ENCODE measurements at places on chromosomes 4 and X.

DNA sequence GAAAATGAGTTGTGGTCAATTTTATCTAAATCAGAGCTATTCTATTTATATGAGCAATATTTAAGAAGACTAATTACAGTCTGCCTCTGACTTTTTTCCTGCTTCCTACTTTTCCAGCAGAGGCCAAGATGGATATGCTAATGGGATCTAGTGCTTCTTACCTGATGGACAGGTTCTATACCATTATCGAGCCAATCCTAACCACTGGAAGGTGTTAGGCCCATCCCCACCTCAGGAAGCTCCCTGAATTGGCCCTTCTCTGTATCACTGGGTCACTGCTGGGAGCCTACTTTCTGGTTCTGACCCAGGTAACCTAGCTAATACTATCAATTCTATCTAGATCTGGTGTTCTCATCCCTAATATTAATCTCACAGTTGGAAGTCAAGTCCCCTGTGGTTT lies 577 bp upstream of the YIPF7 start:
- DNase-seq, result no peak

DNA sequence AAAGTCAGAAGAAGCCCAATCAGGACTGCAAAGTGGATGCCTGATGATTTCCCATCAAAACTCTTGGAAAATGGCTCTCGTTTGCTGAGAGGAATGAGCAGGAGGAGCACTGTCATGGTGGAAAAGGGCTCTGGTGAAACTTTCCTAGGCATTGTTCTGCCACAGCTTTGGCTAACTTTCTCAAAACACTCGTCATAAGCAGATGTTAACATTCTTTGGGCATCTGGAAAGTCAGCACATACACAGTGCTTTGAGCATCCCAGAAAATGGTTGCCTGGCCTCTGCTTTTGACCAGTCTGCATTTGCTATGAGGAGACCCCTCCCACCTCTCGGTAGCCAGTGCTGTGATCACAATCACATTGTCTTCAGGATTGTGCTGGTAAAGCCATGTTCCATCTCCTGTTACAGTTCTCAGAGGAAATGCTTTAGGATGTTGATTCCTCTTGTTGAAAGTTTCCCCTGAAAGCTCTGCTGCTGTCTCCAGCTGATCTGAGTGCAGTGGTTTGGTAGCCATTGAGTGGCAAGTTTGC lies 25.2 kb upstream of the TBC1D14 start:
- DNase-seq, result no peak

- DNase-seq, result no peak
Measured at GRCh38 chr4:7322166-7322991, 112.4 kb downstream of the PSAPL1 start.

- DNase-seq, result no peak
Measured at GRCh38 chr4:184280591-184281071, 63.0 kb upstream of the ENPP6 start.

DNA sequence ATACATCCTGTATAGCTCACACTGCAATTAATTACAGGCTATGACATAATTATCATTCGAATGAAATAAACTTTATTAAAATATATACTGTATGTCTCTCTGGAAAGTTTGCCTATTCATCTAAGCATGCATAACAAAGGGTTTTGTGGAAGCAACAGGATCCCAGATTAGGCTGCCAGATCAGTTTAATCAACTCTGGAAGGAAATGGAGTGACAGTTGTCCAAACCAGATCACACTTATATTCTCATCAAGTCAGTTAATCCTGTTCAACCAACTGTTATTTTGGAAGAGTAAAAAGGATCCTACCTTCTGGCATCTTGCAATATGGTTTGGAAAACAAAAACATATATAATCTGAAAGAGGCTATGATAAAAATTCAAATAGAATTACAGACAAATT lies 312.2 kb downstream of the FAT4 start:
- no peak for DNase-seq

GRCh38 chr4:47721892-47722575 lies 115.8 kb downstream of the CORIN start:
- no peak for DNase-seq

DNA sequence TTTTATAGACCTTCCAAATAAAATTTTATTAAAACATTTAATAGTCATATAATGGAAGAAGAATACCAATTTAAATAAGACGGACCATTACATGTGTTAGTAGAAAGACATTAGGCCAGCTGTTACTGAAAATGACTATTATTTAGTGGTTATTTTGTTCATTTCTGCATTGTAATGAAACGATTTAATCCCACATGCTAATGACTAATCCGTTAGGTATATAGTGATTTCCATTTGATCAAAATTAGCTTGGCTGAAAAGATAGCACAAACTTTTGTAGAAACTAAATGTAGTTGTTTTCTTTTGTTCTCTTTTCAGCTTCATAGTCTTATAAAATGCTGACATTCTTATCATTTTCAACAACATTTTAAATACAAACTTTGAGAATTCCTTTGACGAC lies 556.1 kb upstream of the TENM3 start:
- DNase-seq, result no peak

GRCh38 chrX:10897768-10898167 lies 213.4 kb upstream of the HCCS start:
- no peak for DNase-seq

- no peak for DNase-seq
Measured at GRCh38 chr4:104519588-104519987, 24.9 kb upstream of the CXXC4 start.

GRCh38 chr4:120801137-120801758 lies 121.3 kb downstream of the PRDM5 start:
- DNase-seq, result no peak

GRCh38 chr4:104418286-104418685 lies 76.4 kb downstream of the CXXC4 start:
- DNase-seq, result peak; percentile 11

- DNase-seq, result peak; percentile 2
Measured at GRCh38 chrX:74230094-74230493, 73.9 kb upstream of the ZCCHC13 start.

DNA sequence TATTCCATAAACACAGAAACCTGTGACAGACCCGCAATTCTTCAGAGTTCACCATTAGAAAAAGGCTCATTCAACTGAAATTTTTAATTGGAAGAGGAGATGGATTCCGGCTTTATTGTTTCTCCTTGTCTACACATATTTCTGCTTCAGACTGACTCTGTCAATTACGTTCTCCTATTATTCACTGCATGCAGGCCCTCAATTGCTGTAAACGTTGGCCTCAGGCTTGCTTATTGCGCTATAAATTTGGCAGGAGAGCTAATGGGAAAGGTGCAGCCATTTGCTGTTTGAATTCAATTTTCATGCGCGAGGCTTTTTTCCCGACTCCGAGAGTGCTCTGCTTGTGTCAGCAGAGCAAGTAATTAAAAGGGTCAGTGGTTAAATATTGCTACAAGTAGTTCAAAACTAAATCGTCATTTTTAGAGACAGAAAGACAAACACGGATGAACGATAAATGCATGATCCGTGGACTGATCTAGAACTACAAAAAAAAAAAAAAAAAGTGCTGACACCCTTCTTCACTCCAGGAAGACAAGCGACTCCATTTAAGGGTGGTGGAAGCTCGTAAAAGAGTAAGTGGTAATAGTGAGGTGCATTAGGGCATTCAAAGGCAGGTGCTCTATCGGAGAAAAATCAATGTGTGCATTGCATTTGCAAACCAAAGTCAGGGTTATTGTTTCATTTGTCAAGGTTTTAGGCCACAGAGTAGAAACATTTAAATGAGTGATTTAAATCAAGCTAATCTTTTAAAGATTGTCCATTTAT lies 841.6 kb upstream of the FRG1 start:
- no peak for DNase-seq

GRCh38 chr4:67973608-67974007 lies 10.3 kb upstream of the TMPRSS11A start:
- DNase-seq, result no peak

DNA sequence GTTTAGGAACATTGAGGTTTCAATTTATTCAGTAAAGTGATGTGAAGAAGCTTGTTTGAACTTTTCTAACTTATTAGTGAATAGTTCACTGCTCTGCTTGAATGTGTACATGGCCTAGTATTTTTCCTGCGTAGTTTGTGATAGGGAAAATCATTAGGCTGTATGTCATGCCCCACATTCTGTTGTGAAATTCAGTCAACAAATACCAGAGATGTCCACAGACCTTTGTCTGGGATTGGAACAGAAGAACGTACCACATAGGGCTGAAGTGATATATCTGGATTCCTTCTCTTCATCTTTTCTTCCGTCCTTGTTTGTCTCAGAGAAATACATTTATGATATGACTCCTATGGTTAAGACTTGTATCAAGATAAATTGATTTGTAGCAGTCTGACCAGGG lies 88.8 kb upstream of the PLS3 start:
- no peak for DNase-seq

- DNase-seq, result no peak
Measured at GRCh38 chr4:155929833-155930232, 23.8 kb downstream of the CTSO start.

GRCh38 chr4:184775854-184776555 lies 42.1 kb upstream of the CENPU start:
- no peak for DNase-seq

DNA sequence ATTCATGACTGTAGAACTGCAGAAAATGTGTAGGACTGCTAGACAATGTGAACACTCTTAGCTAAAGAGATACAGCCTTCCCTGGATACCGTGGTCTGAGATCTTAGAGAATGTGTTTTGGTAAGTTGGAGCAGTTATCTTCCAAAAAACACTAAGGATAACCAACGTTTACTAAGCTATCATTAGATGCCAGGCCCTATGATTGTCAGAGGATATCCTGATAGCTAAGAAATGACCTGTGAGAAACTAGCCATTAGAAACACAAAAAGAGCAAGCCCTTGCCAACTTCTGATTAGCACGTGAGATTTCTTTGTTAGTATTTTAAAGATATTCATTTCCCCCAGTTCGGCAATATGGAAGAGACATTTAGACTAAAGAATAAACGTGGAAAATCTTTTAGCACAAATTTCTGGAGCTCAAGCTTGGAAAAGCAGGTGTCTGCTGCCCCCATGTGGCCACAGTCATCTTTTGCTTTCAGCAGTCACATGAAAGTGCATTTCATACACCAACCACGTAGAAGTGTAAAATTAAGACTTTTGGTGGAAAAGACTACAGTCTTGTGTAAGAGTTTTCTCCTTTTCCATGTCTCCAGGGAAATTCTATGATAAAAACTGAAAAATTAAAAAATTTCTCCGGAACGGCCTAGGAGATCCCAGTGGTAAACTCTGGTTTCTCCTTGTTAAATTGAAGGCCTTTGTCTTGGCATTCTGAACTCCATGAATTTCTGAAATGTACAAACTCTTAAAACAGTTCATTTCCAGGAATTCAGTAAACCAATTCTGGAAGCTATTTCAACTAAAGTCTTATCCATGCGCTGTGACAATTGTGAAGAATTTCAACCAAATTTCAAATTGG lies 136.4 kb downstream of the ZNF674 start:
- peak; percentile 83 for DNase-seq

DNA sequence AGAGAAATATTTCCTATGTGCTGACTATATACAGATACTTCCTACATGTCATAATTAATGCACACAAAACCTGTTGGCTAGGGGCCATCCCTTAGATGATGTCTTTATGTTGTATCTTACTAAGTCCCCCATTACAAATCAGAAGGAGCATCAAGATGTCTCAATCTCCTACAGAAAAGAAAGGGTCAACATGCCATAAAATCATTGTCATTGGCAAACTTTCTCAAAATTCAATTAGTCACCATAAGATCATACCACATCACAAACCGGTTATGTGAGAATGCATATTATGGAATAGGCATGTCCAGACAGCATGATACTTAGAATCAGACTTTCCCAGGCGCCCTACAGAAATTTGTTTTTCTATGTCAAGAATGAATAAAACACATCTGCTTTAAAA lies 175.2 kb upstream of the TET2 start:
- peak; percentile 90 for DNase-seq

DNA sequence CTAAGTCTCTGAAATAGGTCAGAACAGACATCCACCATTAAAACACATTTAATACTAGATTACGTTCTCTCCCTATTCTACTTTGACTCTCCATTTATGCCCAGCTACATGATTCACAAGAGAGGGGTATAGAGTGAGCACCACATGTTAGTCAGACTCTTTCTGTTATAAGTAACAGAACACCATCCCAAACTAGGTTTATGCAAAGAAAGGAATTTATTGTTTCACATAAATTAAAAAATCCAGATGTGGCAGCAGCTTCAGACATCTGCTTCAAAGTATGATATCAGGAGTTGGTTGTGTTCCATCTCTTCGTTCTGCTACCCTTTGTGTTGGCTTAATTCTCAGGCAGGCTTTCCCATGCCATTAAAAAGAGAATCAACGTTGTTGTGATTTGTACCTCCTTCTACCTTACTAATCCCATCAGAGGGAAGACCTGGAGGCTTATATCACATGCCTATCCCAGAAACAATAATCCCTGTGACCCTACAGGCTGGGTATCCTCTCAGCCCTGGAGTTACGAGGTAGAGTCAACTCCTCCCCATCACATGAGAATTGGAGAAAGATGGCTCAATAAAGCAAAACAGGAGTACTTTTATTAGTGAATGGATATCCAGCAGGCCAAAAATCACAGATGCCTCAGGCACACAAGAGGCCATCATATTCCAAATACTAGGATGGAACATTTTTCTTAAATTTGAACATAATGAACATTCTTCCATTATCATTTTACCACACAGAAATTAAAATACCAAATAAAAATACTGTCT lies 163.2 kb downstream of the SLC7A11 start:
- no peak for DNase-seq

DNA sequence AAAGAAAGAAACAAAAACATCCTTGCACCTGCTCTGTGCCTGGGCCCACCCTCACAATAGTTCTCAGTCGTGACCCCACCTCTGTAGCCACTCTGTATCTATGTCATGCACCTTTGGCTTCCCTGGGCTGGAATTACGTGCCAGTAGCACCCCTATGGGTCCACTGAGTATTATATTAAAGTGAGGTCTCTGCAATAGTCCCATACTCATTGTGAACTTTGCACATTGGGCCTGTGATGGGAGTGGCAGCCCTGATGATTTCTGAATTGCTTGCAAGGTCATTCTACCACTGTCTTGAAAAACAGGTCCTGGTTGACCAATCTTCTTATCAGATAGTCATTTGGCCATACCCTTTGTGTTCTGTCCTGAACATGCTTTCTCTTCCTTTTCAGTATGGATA lies 1012.1 kb downstream of the RAB28 start:
- DNase-seq, result no peak

DNA sequence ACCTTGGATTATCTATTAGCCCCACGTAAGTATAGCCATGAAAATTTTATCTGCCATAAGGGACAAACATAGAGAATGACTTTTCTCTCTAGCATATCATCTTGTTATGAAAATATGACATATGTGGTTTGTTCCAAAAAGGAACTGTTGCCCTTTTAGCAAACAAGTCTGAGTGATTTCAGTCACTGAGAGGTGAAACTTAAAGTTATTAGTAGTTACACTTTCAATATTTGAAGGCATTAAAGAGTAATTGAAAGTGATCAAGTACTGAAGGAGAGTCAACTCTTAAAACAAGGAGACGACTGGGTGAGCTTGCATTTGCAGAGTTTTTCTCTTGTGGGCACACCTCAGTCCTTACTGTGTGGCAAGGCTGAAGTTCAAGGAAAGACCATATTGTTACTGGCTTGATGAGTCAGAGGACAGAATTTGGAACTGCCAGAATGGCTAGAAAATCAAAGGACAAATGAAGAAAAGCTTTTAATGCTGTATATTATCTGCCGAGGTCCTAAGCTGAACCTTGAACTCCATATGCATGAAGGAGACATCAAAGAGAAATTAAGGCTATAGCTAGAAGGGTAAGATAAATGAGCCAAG lies 205.1 kb upstream of the EMCN start:
- DNase-seq, result no peak

Data from PC-3 (cell line).